ENCODE measurements at places on chromosomes 7 and 10. TPM values are rescaled to one million over a fixed set of nuclear protein-coding genes. Genes with fewer than 3 reads are reported as not detected.

Gene PIP
- total RNA-seq = not detected

Gene GRM3
- total RNA-seq = not detected

Gene KCP
- total RNA-seq = 0.22 TPM

Gene FOXI2
- not detected for total RNA-seq

Gene LRRC61
- 10.7 TPM for total RNA-seq

Gene PRLHR
- total RNA-seq = not detected
